ENCODE measurements at places on chromosomes 2 and 18. TPM values are rescaled to one million over a fixed set of nuclear protein-coding genes. Genes with fewer than 3 reads are reported as not detected.

DNA sequence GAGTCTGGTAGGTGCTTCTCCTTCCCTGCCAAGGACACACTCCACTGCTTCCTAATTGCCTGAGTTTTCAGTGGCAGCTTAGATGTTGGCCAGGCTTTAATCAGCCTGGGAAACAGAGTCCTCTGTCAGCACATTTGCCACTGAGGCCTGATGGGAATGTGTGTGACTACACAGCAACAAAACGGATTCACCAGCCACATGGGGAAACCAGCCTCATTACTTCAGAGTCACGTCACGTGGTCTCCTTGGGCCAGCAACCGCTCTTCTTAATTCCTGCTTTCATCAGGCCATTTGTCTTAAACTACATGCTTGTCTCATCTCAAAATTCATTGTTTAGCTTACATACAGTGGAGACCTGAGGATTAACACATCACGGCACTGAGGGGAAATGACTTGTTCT is 93.9 kb upstream of the LTBP1 start:
- no peak for DNase-seq

- no peak for DNase-seq
These were observed 55.2 kb downstream of the TMEM247 start for GRCh38 chr2:46534589-46534988.

DNA sequence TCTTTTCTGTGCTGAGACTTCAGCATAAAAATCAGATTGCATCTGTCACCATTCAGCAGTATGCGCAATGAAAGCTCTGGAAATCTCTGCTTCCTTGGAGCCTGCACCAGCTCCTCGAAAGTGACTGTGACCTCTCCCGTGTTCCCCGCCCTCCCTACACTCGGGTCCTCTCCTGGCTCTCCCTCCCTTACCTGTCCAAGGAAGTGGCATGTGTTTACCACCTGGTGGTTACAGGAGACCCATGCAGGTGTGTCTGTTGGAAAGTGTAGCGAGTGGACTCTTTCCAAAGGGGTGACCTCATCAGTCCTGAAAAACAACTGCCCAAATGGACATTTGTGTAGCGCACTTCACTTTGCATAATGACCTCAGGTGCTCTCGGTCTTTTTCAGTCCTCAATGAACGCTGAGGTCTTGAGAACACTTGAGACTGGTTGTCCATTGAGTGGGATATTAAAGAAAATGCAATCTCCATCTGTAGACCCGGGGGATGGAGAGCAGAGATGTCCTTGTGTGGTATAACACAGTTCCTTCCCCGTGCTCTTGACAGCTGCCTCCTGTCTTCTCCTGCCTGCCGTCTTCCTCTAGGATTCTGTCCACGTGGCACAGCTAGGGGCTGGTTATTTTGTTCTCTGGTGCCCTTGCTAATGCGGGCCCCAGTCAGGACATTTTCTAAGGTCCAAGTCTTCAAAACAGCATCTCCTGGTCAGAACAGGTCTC is 133.2 kb downstream of the ACKR3 start:
- no peak for DNase-seq

- DNase-seq = no peak
These were observed 39.0 kb upstream of the RNF152 start for GRCh38 chr18:61931654-61932379.

DNA sequence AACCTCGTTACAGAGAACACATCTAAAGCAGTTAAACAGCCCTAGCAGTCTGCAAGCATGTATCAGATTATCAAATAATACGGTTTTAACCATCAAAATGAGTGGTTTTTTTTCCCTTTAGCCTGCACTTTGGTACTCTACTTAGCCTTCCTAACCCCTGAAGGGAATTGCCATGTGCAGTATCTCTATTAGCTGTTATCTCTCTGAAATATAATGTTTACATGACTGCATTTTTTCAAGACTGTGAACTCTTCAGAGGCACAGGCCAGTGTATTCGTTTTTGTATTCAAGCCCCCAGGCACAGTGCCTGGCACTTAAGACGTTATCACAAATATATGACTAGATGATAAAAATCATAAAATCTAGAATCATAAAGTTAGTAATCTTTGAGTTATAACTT is 509.5 kb downstream of the PARD3B start:
- no peak for DNase-seq

The INPP5D gene
- 61.2 TPM for total RNA-seq

- no peak for DNase-seq
These were observed 26.3 kb downstream of the KIF3C start for GRCh38 chr2:25955869-25956535.

- DNase-seq = no peak
These were observed 193.5 kb upstream of the NDUFV2 start for GRCh38 chr18:8908792-8909510.

GRCh38 chr2:25098670-25099486 is 57.0 kb downstream of the EFR3B start:
- DNase-seq = no peak
